ENCODE measurements at places on chromosomes 7 and 10. TPM values are rescaled to one million over a fixed set of nuclear protein-coding genes. Genes with fewer than 3 reads are reported as not detected.

DNA sequence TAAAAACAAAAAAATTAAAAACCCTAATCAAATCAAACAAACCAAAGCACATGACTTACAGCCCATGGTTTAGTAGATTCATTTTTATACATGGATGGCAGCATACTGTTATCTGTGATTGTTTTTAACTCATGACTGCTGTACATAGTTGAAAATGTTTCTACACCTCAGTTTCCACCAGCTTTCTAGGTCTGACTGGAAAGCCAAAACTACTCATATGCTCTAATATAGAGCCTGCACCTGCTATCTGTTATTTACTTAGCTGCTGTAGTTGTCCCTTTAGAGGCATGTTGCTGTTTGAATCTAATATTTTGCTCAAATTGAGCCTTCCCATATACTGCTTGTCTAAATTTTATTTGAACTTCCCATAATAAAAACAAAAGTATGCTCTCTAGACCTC, 289.9 kb upstream of the LRRN3 start:
- DNase-seq: no peak

DNA sequence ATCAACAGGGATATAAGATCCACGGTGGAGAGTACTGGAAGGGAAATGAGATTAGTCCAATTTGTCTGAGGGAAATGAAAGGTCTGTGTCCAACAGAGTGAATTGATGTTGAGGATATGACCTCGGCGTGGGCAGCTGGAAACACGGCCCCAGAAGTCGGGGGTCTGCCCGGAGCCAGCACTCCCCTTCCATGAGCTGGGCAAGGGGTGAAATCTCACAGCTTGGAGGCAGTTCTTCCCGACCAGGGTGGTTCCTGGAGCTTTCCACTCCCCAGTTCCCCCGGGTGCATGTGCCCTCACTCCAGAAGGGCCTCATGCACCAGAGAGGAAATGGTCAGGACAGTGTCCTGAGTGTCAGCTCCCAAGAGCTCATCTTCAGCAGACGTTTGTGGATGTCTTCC, 264.7 kb upstream of the PPP2R2D start:
- DNase-seq: peak; percentile 33

DNA sequence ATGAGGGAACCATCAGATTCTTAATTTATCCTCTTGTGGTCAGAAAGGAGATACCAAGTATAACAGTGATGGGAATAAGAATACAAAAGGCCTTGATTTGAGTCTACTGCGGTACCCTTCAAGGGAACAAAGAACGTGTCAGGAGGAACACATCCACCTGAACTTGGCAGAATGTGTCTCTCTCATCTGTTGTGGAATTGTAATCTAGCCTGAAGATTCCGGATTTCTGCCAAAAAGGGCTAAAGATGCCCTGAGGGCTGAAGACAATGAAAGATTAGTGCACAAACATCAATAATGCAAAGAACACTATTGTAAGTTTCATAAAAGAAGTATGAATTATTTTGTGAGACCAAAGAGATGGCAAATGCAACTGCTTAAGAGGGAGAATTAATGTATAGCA, 134.8 kb downstream of the RELN start:
- no peak for DNase-seq

PNLIPRP2 gene
- total RNA-seq: not detected

HHEX gene
- total RNA-seq: 0.92 TPM

PTPRE gene
- total RNA-seq: 3.1 TPM

DNA sequence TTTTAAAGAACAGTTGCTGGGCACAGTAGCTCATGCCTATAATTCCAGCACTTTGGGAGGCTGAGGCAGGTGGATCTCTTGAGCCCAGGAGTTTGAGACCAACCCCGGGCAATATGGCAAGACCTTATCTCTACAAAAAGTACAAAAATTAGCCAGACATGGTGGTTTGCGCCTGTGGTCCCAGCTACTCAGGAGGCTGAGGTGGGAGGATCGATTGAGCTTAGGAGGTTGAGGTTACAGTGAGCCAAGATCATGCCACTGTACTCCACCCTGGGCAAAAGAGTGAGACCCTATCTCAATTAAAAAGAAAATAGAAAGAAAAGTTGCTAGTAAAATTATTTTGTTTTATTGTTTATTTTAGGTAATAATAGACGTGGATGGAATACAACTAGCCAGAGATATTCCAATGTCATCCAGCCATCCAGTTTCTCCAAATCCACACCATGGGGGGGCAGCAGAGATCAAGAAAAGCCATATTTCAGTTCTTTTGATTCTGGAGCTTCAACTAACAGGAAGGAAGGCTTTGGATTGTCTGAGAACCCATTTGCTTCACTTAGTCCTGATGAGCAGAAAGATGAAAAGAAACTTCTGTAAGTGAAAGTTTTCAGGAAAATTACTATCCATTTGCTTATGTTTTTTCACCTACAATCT, 3.0 kb downstream of the NUP42 start:
- DNase-seq: no peak

CNPY1 gene
- total RNA-seq: not detected

DNA sequence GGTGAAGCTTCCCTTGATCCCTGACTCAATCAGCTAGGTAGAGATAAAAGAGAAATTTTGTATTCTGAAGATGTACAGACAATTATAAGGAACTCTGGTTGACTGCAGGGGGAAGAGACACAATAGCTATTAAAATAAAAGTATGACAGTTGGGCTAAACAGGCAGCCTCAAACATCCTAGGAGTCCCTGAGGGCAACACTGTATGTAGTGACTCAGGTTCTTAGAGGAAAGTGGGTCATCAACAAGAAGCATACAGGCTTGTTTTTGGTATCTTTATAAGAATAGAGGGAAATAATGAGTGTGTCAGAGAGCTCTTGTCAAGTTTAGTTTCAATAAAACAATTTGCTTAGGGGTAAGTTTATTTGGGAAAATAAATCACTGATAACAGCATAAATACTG, 150.3 kb downstream of the AUTS2 start:
- no peak for DNase-seq

DNA sequence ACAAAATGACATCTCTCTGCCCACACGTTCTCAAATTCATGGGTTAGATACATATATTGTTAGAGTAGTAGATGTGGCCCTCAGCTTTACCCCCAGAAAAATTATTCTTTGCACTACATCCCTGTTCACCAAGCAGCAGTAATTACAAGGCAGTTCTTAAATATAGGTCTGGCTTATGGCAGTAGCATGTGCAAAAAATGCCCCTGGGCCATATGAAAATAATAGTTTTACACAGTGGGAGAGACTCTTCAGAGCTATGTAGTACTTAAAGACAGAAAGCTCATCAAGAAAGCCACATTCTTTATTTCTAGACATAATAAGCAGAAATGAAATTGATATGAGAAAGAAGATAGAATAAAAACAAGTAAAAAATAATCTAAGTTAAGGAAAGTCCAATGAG, 196.3 kb upstream of the FOXP2 start:
- DNase-seq: no peak

- DNase-seq: no peak
These were observed 72.6 kb downstream of the JAZF1 start for GRCh38 chr7:28107960-28108359.

GRCh38 chr7:82950436-82950835, 212.2 kb downstream of the PCLO start:
- DNase-seq: no peak

DNA sequence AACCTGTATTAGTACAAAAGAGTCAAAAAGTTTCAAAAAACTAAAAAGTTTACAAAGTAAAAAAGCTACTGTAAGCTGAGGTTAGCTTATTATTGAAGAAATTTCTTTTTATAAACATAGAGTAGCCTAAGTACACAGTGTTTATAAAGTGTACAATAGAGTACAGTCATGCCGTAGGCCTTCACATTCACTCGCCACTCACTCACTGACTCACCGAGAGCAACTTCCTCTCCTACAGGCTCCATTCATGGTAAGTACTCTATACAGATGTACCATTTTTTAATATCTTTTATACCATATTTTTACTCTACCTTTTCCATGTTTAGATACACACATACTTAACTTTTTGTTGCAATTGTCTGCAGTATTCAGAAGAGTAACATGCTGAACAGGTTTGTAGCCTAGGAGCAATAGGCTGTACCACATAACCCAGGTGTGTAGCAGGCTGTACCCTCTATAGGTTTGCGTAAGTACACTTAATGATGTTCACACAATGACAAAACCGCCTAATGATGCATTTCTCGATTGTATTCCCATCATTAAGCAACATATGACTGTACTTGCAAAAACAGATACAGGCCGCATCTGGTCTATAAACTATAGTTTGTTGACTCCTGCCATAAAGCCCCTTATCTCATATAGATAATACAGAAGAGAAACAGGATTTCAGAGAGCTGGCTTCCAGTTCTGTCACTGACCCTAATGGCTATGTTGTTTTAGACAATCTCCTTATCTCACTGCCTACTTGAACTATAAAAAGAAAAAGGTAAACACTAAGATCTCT, 438.8 kb downstream of the HTR7 start:
- DNase-seq: no peak

DNA sequence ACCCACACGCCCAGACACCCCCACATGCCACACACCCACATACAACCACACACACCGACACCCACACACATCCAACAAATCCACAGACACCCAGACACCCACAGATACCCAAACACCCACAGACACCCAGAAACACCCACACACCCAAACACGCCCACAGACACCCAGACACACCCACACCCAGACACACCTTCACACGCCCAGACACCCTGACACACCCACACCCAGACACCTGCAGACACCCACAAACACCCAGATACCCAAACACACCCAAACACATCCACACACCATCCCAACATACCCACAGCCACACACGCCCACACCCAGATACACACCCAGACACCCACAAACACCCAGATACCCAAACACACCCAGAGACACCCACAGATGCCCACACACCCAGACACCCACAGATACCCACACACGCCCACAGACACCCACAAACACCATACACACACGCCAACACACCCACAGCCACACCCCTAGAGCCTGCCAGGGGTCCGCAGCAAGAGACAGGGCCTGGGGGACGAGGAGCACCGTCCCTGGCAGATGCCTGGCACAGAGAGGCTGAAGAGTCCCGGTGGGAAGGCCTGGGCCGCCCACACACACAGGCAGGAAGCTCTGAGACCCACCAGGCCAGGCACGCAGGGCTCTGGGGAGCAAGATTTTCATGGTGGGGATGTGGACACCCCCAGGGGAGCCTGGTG, 28.5 kb downstream of the CYP2W1 start:
- DNase-seq: no peak

NPTX2 gene
- total RNA-seq: 1.4 TPM

DNA sequence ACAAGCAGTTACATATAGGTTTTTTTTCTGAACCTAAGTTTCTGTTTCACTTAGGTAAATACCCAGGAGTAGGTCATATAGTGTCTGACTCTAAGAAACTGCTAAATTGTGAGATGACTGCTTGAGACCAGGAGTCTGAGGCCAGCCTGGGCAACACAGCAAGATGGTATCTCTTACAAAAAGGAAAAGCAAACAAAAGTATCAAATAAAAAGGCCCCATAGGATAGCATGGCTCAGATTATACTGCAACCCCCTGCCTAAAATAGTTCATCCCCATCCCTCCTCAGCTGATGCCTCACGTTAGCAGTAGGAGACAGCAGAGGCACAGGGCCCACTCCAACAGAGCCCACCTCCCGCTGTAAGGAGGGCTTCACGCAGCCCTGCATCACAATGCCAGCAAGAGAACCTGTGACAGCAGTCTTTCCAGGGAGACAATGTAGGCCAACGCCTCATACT, 90.3 kb downstream of the SRPK2 start:
- no peak for DNase-seq

DNA sequence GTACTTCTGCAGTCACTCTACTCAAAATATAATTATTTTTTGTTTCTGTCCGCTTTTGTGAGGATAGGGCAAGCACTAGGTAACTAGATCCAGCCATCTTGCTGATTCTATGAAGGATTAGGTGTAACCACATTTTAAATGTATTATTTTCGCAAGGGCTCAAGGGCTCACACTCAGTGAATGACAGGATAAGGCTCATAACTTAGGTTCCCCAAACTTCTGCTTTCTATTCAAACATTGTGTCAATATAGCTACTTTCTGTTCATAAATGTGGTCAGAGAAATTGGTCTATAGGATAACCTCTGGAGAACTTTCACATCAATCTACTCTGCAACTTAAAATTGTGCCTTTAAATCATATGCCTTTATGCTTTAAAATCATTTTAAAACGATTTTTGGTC, 1141.2 kb downstream of the SORCS1 start:
- no peak for DNase-seq

NSUN5 gene
- 15.2 TPM for total RNA-seq

DNA sequence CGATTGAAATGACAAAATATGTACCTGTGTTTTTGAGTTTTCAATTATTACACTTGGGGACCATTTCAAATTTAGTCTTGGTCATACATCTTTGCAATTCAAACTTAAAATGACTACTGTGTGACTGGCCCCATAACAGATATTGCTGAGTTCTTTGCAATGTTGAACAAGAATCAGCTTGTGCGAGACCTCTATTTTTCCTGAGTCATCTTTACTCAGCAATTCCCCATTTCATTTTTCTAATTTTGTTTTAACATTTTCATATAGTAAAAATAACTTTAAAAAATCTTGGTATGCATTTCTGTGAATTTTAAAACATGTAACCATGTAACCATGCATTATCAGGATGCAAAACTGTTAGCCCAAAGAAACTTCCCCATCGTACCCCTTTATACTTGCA, 678.1 kb downstream of the ANKRD7 start:
- DNase-seq: no peak

- no peak for DNase-seq
These were observed 37.9 kb downstream of the GLI3 start for GRCh38 chr7:42198974-42199668.
